Activated CD4-positive, alpha-beta T cell treated with anti-CD3 and anti-CD28 coated beads, Interleukin-10, Interleukin-2, amounts not matched to agents 100 ng/mL and 50 ng/mL, durations not matched to agents 16 hours and 8 hours (primary cell): ENCODE measurements at places on chromosomes 3 and 15.
A peak's percentile ranks its signal among the peaks of the same experiment; 100 is the strongest.

DNA sequence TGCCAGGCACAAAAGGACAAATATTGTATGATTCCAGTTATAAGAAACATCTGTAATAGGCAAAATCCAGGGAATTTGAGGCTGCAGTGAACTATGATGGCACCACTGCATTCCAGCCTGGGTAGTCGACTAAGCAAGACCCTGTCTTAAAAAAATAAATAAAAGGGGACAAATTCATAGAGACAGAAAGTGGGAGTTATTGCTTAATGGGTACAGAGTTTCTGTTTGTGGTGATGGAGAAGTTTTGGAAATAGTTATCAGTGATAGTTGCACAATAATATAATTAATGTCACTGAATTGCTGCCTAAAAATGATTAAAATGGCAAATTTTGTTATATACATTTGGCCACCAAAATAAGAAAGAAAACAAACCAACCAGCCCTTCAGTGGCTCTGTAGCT is 27.6 kb upstream of the CNBP start:
- DNase-seq: no peak

DNA sequence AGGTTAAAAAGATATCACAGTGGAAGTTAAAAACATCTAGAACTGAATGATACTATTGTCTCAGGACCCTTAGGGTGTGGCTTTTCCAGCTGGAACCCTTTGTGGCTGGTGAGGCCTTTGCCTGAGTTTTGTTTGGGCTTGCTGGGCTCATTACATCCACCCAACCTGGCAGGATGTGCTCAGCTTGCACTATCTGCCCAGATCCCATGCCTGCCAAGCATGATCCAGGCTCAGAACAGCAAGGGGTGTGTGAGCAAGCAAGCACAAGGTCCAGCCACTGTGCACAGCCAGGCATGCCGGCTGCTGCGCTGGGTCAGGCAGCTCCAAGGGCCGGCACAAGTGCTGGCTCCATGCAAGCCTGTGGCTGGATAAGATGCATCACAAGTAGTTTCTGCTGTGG is 512.7 kb upstream of the CDIN1 start:
- no peak for DNase-seq

DNA sequence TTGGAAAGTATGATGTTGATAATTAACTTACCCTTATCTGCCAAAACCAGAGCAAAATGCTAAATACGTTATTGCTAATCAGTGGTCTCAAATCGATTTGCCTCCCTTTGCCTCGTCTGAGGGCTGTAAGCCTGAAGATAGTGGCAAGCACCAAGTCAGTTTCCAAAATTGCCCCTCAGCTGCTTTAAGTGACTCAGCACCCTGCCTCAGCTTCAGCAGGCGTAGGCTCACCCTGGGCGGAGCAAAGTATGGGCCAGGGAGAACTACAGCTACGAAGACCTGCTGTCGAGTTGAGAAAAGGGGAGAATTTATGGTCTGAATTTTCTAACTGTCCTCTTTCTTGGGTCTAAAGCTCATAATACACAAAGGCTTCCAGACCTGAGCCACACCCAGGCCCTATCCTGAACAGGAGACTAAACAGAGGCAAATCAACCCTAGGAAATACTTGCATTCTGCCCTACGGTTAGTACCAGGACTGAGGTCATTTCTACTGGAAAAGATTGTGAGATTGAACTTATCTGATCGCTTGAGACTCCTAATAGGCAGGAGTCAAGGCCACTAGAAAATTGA is 59.7 kb downstream of the DCUN1D1 start:
- no peak for DNase-seq

- DNase-seq: no peak
Observed at GRCh38 chr15:78208887-78209645, 25.3 kb downstream of the ACSBG1 start.

DNA sequence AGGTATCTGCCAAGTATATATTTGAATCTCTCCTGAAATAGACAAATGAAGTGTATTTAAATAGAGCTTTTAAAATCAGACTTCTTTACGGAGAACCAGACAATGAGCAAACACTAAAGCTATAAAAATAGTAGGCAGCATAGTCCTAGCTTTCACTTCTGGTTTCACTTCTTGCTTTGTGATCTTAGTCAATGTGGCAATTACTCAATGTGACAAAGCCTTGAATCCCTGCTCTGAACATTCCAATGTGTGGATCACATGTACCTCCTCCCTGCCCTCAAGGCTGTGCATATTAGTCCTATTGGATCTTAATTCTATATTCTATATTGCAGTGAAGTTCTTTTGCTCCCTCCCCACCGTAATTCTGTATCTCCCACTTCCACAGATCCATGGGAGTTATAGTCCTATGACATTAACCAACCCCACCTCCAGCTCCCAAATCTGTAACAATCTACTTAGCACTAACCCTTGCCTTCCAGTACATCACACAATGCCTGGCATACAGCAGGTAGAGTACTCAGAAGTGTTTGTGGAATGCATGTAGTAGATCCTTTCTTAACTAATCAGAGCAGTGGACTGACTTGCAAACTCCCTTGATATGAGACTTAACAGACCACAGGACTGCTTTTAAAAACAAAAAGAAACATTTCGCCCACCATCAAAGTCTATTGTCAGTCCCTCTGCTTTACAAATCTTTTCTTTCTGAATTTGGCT is 24.3 kb upstream of the CP start:
- DNase-seq: peak; percentile 48

DNA sequence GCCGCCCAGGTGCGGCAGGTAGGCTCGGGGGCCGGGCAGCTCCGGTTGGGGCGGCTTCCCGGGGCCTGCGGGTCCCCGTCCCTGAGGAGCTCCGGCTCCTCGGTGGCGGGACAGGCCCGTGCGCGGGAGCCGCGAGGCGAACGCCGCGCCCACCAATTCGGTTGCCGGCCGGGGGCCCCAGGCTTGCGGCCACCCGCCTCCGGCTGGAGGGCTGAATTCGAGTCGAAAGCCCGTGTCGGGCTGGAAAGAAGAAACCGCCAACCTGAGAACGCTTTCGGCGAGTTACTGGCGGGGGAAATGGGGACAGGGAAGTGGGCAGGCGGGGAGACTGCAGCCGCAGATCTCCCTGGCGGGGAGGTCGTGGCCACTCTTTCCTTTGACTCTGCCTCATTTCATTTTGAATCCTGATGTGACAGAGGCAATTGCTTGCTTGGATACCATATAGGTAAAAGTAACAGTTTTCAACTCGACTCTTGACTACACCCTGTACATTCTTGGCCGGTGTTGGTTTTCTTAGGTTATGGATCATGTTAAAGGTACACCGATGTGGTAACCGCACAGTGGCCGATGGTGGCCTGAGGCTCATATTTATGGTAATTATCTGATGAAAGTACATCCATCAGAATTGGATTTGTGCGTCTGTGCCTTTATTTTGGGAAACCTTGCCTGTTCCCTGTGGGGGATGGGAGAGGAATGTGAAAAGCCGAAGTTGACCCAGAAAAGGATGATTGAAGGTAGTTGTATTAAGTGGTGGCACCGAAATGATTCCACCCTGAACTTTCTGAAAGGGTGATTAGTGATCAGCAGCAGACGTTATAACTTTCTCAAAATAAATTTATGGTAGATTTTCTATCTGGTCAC is 1.7 kb downstream of the B3GNT5 start:
- DNase-seq: no peak

DNA sequence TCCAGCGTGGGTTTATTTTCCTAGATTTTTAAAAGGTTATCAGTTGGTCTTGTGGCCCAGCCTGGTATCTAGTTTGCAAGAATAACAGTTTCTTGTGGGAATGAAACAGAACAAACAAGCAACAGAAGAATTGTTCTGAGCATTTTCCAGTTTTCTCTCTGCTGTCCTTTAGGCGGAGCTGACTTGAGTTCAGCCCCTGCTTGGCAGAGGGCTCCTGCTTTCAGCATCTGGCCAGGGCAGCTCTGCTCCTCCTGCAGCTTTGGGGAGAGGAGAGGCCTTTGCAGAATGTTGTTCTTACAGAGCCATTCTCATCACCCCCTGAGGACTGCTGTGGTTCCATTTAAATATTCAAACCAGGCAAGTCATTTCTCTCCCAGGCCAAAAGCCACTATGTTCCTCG is 117.7 kb downstream of the ALDH1A2 start:
- no peak for DNase-seq
